CD8-positive, alpha-beta memory T cell (primary cell): ENCODE measurements at places on chromosomes 3 and 15. TPM values are rescaled to one million over a fixed set of nuclear protein-coding genes. Genes with fewer than 3 reads are reported as not detected.

GRCh38 chr15:99416191-99417188, 149.3 kb upstream of the MEF2A start:
- H3K27me3 ChIP-seq, result no peaks in the 10 kb centered on the region
- no peaks in the 10 kb centered on the region for H3K36me3 ChIP-seq
- no peak overlapping the region for H3K27ac ChIP-seq
- DNase-seq, result no peak
- H3K4me3 ChIP-seq, result no peak overlapping the region
- H3K4me1 ChIP-seq, result peaks cover 4% of the 10 kb centered on the region

DNA sequence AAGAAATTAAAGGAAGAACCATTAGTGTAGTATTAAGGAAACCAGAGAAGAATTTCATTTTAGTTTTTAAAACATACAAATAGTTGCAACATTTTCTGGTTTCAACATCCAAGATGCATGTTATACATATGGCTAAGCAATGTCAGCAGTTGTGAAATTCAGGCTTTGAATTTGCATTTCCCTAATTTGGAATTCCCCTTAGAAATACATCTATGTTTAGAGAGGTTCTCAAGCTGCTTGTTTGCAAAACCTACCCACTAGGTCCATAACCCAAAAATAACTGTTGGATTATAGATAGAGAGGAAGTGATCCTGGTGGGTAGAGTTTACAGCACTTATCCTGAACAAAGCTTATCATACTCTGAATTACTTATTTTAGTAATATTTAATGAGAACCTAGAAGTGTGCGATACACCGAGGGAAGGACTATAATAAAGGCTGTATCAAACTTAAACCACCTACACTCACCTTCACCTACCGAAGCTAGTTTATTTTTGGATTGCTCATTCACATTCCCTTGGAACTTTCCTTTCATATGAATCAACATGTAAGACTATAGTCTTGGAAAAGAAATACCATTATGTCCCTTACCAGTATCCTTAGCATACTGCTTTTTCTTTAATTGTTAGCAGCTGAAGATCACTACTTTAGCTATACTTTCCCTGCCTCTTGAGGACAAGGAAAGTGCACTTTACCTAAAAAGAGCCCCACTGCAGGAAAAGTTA, 60.6 kb downstream of the CHAC1 start:
- no peak overlapping the region for H3K4me3 ChIP-seq
- no peak for DNase-seq
- no peak overlapping the region for H3K27ac ChIP-seq
- H3K4me1 ChIP-seq, result no peaks in the 10 kb centered on the region

DNA sequence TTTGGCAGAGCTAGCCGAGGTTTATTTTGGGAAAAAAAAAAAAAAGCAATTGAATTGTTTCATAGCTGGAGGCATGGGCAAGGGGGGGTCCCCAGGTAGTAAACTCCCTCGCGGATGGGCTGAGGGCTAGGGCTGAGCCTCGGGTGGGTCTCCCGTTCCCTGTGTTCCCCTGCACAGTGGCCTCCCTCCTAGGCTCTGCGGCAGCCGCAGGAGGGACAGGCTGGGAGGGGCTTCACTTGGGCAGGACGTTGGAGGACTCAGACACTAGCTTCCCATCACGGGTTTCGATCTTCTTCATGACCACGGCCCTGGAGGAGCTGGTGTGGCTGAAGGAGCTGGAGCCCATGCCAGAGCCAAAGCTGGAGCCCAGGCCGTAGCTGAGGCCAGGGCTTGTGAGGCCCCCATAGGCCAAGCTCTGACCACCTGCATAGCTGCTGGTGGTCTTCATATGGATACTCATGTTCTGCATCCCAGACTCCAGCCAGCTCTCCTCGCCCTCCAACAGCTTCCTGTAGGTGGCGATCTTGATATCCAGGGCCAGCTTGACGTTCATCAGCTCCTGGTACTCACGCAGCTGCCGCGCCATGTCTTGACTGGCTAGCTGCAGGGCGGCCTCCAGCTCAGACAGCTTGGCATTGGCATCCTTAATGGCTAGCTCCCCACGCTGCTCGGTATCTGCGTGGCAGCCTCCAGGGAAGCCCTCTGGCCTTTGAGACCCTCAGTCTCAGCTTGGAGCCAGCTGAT, 64.0 kb upstream of the CDAN1 start:
- H3K27me3 ChIP-seq, result no peaks in the 10 kb centered on the region
- no peak for DNase-seq
- H3K4me1 ChIP-seq, result no peaks in the 10 kb centered on the region
- H3K36me3 ChIP-seq, result no peaks in the 10 kb centered on the region

GRCh38 chr3:87354398-87354797, 78.0 kb upstream of the POU1F1 start:
- H3K4me1 ChIP-seq, result no peaks in the 10 kb centered on the region
- no peak overlapping the region for H3K27ac ChIP-seq
- H3K4me3 ChIP-seq, result no peak overlapping the region
- no peaks in the 10 kb centered on the region for H3K36me3 ChIP-seq
- H3K27me3 ChIP-seq, result no peaks in the 10 kb centered on the region

DNA sequence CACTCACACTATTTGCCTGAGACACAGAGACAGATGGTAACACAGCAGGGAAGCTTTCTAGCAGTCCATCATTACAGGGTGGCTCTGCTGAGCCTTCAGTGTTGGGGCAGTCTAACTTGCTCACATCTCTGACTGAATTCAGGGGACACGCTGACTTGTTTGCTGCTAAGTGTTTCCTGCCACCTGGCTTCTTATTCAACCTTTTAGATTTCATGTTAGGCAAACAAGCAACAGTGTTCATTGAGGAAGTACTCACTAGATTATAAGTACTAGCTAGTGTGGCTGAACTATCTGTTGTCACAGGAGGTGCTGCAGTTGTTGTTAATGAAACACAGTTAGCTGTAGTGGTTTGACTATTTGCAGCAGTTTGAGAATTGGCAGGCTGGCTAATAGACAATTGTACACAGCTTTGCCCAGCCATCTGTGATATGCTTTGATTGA, 37.3 kb downstream of the USF3 start:
- no peak for DNase-seq
- no peak overlapping the region for H3K4me3 ChIP-seq
- H3K4me1 ChIP-seq, result no peaks in the 10 kb centered on the region
- H3K27me3 ChIP-seq, result no peaks in the 10 kb centered on the region
- peaks cover 6% of the 10 kb centered on the region for H3K36me3 ChIP-seq

- no peaks in the 10 kb centered on the region for H3K27me3 ChIP-seq
- H3K36me3 ChIP-seq, result no peaks in the 10 kb centered on the region
- no peak overlapping the region for H3K4me3 ChIP-seq
- H3K27ac ChIP-seq, result no peak overlapping the region
- DNase-seq, result no peak
Measured at GRCh38 chr3:193996221-193996620, 139.7 kb upstream of the HES1 start.

DNA sequence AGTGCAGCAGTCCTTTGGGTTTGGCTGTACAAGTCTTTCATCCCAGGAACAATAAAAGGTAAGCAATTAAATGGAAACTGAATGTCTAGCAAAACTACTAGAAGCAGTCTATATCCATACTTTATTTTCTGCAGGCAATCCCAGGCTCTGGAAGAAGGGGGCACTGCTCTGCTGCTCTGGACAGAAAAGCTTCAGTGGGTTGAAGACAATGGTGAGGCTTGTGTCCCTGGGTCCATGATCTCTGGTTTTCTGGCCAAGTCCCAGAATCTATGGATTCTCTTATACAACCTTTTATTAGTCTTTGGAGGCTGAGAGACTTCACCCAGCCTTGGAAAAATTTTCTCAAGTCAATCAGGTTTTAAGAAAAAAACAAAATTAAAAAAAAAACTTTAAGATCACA, 35.6 kb downstream of the SCAP start:
- peaks cover 32% of the 10 kb centered on the region for H3K36me3 ChIP-seq
- H3K4me3 ChIP-seq, result no peak overlapping the region
- no peak for DNase-seq
- H3K27me3 ChIP-seq, result no peaks in the 10 kb centered on the region

DNA sequence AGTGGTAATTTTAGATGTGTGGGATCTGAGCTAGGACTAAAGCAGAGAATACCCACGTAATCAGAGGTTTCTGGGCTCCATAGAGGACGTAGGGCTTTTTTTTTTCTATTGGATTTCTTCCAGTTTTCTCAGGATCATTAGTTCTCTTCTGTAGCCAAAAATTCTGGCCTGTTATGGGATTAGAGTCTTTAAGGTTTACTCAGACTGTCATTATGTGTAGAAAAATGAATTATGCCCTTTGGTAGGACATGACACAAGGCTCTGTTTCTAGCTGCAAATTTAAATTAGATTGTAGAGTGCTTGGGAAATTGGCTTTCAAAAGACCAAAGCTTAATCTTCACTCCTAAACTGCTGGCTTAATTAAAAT, 1.9 kb downstream of the SETD5 start:
- peaks cover 9% of the 10 kb centered on the region for H3K36me3 ChIP-seq
- H3K4me1 ChIP-seq, result peaks cover 66% of the 10 kb centered on the region
- H3K27ac ChIP-seq, result peak overlapping the region; percentile 95

- no peak overlapping the region for H3K27ac ChIP-seq
- H3K4me3 ChIP-seq, result no peak overlapping the region
Measured at GRCh38 chr3:95750097-95750496, 1064.3 kb upstream of the EPHA6 start.

- H3K36me3 ChIP-seq, result peaks cover 3% of the 10 kb centered on the region
- DNase-seq, result peak; percentile 67
- peak within 1 kb of the TSS; percentile 81 for H3K27ac ChIP-seq
- H3K4me1 ChIP-seq, result peaks cover 72% of the 10 kb centered on the region
Measured at GRCh38 chr3:16513141-16514020, at the start of gene RFTN1. RFTN1 (minus strand) TSS chr3:16513699; CDS start chr3:16493869, 19,830 bp downstream.

DNA sequence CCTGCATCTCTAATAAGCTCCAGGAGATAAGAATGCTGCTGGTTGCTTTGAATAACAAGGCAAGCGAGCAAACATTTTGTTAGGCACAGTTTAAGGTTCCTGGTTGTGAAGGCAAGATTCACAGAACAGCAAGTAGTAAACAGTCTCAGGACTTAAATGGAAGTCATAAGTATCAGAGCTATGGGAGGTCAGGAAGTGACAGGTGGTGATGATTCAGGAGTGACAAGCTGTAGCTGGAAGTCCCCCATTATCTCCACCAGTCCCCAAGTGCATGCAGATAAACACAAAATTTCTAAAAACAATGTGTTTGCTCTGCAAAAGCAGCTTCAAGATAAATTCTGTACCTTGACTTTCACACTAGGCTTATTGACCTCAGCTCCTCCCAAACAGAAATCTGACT, 3.3 kb downstream of the FETUB start:
- H3K27ac ChIP-seq, result no peak overlapping the region
- no peaks in the 10 kb centered on the region for H3K4me1 ChIP-seq
- H3K4me3 ChIP-seq, result no peak overlapping the region

DNA sequence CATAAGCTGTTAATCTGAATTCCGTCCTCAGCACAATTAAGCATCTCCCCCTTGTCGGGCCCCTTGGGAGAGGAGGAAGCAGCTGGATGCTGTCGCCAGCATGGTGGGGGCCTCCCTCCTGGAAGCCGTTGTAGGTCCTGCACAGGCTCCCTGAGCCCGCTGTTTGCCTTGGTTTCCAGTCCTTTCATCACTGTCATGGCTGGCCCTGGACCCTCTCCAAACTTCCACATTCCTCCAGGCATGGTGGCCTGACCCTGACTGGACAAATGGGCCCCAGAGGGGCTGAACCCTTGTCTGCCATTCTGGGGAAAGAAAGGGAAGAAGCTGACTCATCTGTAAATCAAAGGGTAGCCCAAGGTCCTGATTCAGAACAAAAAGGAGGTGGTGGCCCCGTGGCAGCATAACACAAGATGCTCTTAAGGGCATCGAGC, 300.5 kb upstream of the LRRFIP2 start:
- no peak for DNase-seq
- H3K27me3 ChIP-seq, result peaks cover 4% of the 10 kb centered on the region
- no peak overlapping the region for H3K4me3 ChIP-seq
- no peaks in the 10 kb centered on the region for H3K36me3 ChIP-seq

GRCh38 chr3:137347132-137347531, 389.3 kb downstream of the IL20RB start:
- no peak for DNase-seq
- H3K27ac ChIP-seq, result no peak overlapping the region
- H3K4me3 ChIP-seq, result no peak overlapping the region
- H3K36me3 ChIP-seq, result no peaks in the 10 kb centered on the region
- no peaks in the 10 kb centered on the region for H3K4me1 ChIP-seq

- no peaks in the 10 kb centered on the region for H3K36me3 ChIP-seq
- no peaks in the 10 kb centered on the region for H3K4me1 ChIP-seq
- DNase-seq, result no peak
- H3K27me3 ChIP-seq, result no peaks in the 10 kb centered on the region
- no peak overlapping the region for H3K27ac ChIP-seq
Measured at GRCh38 chr3:30804984-30805383, 89.5 kb downstream of the GADL1 start.

DNA sequence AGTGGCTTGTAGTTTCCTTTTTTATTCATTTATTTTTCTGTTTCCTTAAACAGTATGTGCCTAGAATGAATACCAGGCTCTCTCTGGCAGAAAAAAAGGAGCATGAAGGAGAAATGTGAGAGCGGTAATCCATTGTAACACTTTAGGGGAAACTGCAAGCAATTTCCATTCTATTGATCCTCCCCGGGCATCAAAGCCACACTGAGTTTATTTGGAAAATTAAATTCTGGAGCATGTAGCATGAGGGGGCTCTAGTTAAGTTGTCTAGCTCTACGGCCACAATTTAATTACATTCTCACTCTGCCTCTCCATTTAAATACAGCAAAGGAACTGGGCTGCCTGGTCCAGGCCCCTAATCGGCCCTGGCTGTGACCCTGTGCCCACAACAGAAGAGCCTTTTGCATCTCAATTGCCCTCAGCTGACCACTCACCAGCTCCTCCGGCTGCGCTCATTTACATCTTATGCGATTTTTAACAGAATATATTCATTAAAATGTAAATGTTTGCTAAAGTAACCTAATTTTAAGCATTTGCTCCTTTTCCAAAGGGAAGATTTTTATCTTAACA, 72.9 kb downstream of the MEGF11 start:
- no peaks in the 10 kb centered on the region for H3K36me3 ChIP-seq
- DNase-seq, result no peak
- H3K4me3 ChIP-seq, result no peak overlapping the region
- H3K4me1 ChIP-seq, result no peaks in the 10 kb centered on the region

DNA sequence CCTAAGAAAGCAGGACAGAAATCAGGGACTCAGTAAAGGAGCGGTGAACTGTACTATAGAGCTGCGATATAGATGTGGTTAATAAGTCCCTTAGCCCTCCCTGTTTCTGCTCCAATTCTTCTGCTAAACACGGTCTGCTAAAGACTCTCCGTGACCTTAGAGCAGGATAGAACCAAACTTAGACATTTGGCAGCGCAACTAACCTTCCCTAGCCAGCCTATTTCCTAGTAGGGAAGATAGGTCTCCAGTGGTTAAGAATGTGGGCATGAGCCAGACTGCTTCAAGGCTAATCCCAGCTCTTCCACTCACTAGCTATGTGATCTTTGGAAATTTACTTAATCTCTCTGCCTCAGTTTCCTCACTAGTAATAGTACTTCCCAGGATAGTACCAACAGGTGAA, 193.6 kb upstream of the IL12A start:
- DNase-seq, result no peak
- H3K27me3 ChIP-seq, result no peaks in the 10 kb centered on the region
- no peaks in the 10 kb centered on the region for H3K36me3 ChIP-seq

The SLC22A13 gene
- polyA plus RNA-seq, result 0.12 TPM

The ECE2 gene
- polyA plus RNA-seq, result not detected

The P2RY12 gene
- polyA plus RNA-seq, result not detected

The PLXNA1 gene
- 1.0 TPM for polyA plus RNA-seq

The RASGRF1 gene
- not detected for polyA plus RNA-seq
